PC-9 (cell line): ENCODE measurements at places on chromosomes 2 and 18. TPM values are rescaled to one million over a fixed set of nuclear protein-coding genes. Genes with fewer than 3 reads are reported as not detected.

DNA sequence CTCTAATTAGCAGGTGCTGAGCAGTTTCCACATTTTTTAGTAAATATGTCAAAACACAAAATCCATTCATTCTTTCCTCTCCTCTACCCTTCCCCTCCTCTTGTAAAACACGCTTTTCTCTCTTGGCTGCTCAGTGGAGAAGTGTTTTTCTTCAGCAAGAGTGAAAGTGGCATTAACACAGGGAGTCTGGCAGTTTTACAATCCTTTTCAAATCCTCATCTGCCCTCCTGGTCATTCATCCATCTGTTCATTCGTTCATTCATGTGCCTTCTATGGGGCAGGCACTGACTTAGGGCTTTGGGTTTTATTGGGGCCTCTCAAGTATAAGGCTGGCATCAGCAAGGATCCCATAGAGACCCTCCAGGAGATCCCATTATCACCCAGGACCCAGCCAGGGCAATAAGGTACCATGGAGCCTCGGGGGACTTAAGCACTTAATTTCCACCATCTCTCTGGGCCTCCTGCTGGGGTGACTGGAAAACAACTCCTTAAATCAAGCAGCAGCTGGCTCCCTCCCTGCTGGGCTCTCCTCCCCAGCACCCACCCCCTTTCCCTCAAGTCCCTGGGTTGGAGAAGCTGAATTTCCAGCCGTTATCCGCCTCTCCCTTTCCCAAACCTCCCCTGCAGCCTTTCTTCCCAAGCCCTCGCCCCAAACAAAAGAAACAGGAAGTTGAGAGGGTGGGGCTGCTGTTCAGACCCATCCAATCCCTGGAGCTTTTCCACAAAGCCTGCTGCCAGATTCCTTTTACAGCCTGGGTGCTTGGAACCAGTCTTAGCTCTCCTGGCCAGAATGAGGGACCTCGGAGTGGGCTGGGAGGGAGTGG is 32.6 kb downstream of the MARCHF4 start:
- no peak for DNase-seq
- H3K4me1 ChIP-seq = no peaks in the 10 kb centered on the region
- no peaks in the 10 kb centered on the region for H3K27me3 ChIP-seq
- H3K4me3 ChIP-seq = no peak overlapping the region

DNA sequence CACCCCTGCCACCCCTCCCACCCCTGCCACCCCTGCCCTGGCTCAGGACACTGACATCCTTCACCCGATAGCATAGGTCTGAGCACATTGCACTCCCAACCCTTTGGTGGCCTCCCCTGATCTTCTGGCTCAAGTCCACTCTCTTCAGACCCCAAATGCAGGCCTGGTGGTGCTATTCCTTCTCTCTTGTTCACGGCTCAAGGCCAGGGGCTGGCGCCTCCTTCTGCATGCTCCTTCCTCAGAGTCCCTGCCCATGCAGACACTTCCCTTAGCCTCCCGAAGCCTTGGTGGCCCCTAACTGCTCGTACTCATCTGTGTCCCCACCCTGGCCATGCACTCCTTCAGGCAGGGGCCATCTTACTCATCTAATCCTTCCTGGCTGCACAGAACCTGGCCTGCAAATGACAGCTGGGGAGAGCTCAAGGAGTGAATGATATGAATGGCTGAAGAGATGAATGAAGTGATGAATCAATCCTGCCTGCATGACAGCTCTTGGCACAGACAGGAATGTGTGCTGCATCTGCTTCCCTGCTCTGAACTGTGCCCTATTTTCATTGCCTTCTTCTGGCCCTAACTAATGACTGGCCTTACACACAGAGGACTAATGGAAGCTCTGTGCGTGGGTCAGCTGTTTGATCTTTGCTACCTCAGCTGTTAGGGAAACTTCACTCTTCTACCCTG is 290.8 kb downstream of the DYSF start:
- H3K36me3 ChIP-seq = no peaks in the 10 kb centered on the region
- no peak for DNase-seq
- H3K4me1 ChIP-seq = peaks cover 84% of the 10 kb centered on the region
- no peak overlapping the region for H3K4me3 ChIP-seq

GRCh38 chr2:60641811-60642788 is 88.6 kb upstream of the BCL11A start:
- H3K36me3 ChIP-seq = no peaks in the 10 kb centered on the region
- DNase-seq = no peak
- H3K4me1 ChIP-seq = no peaks in the 10 kb centered on the region
- H3K27ac ChIP-seq = no peak overlapping the region

GRCh38 chr2:238591732-238592131 is 165.0 kb downstream of the ASB1 start:
- H3K4me3 ChIP-seq = no peak overlapping the region
- peaks cover 67% of the 10 kb centered on the region for H3K27me3 ChIP-seq
- peaks cover 2% of the 10 kb centered on the region; the same call in 1 of the 2 replicates for H3K4me1 ChIP-seq
- no peaks in the 10 kb centered on the region for H3K36me3 ChIP-seq

- DNase-seq = no peak
- no peaks in the 10 kb centered on the region for H3K36me3 ChIP-seq
- no peak overlapping the region for H3K4me3 ChIP-seq
- peaks cover 68% of the 10 kb centered on the region for H3K27me3 ChIP-seq
- H3K4me1 ChIP-seq = no peaks in the 10 kb centered on the region
Observed at GRCh38 chr2:241949736-241950412, 80.3 kb downstream of the RTP5 start.

- no peaks in the 10 kb centered on the region for H3K4me1 ChIP-seq
- no peak for DNase-seq
- no peaks in the 10 kb centered on the region for H3K36me3 ChIP-seq
- H3K27me3 ChIP-seq = no peaks in the 10 kb centered on the region
Observed at GRCh38 chr2:105309147-105309545, 20.4 kb downstream of the TGFBRAP1 start.

DNA sequence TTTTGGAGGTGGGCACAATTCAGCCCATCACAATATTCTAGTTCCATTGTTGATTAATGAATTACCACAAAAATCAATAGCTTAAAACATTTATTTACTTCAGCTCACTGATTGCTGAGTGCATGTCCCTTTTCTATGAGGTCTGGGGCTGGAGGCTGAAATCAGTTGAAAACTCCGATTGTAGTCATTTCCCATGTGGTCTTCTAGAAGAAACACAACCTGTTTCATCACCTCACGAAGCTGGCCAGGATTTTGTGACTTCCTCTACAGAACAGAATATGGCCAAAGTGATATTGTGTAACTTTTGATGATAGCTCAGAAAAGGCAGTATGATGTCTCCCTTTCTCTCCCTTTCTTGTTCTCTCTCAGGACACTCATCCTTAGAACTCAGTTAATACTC is 44.1 kb upstream of the CYRIA start:
- no peak for DNase-seq
- H3K4me3 ChIP-seq = no peak overlapping the region
- H3K4me1 ChIP-seq = no peaks in the 10 kb centered on the region
- H3K36me3 ChIP-seq = no peaks in the 10 kb centered on the region
- H3K27ac ChIP-seq = no peak overlapping the region

DNA sequence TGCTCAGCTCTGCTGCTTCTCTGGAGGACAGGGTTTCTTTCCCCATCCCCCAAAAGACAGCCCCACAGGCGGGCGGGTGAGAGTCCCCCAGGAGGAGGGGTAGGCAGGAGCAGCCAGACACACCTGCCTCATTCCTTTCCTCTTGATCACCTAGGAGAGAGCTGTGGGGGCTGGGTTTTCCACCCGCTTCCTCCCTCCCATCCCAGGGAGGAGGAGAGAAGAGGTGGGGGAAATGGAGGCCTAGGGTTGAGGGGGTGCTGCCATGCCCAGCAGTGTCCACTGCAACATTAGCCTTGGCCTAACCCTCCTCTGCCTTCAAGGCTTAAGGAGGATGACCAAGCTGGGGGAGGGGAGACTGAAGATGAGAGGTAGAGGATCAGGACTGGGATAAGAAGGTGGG is 14.7 kb downstream of the WNT10A start:
- H3K36me3 ChIP-seq = no peaks in the 10 kb centered on the region
- H3K4me3 ChIP-seq = peak overlapping the region; percentile 59; the same call in 1 of the 2 replicates
- H3K27ac ChIP-seq = peak overlapping the region; percentile 87
- H3K27me3 ChIP-seq = no peaks in the 10 kb centered on the region

DNA sequence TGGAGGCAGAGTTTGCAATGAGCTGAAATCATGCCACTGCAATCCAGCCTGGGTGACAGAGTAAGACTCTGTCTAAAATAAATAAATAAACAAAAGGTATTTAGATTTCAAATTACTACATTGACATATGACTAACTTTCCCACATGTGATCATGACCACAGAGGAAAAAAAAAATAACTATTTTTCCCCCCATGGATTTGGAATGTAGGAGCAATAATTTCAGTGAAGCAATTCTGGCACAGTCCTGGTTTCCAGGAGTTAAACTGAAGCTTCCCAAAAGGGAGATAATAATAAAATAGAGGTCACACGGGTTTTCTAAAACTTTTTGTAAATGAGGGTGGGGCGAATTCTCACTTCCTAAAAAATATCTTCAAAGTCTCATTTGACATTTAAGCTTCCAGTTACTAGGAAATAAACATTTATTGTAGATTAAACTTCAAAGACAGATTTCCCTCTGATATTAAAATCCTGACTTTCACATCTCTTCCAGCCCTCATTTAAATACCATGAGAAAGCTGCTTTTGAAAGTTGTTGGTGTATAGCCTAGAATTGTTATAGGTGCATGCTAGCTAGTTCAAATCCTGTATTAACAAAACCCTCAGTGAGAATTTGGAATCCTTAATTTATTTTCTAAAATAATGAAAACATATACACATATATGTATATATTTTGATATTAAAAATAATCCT is 20.7 kb downstream of the SLC19A3 start:
- H3K36me3 ChIP-seq = no peaks in the 10 kb centered on the region
- peaks cover 7% of the 10 kb centered on the region for H3K4me1 ChIP-seq
- no peaks in the 10 kb centered on the region for H3K27me3 ChIP-seq
- H3K27ac ChIP-seq = no peak overlapping the region
- H3K4me3 ChIP-seq = no peak overlapping the region

DNA sequence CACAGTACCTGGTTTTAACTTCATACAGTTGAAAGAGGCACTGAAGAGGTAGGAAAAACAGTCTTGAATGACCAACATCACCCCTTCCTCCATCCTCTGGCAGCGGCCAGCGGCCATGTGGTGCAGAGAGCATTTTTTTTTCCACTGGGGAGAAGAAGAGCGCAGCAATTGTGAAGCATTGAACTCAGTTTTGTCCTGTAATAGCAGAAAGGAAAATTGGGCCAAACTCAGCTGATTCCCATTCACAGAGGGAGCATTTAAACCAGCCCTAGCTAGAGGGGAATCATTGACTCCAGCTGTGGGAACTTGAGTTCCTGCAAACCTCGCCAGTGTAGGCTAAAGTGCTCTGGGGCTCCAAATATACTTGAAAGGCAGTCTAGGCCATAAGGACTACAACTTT is 316.6 kb upstream of the CHST9 start:
- no peaks in the 10 kb centered on the region for H3K27me3 ChIP-seq
- H3K4me1 ChIP-seq = no peaks in the 10 kb centered on the region
- H3K27ac ChIP-seq = no peak overlapping the region
- DNase-seq = no peak
- H3K36me3 ChIP-seq = no peaks in the 10 kb centered on the region

- H3K36me3 ChIP-seq = peaks cover 43% of the 10 kb centered on the region
- DNase-seq = peak; percentile 23
- no peaks in the 10 kb centered on the region for H3K4me1 ChIP-seq
Observed at GRCh38 chr2:231800493-231801091, 14.3 kb downstream of the COPS7B start.

GRCh38 chr2:167504695-167505094 is 616.4 kb downstream of the XIRP2 start:
- H3K4me1 ChIP-seq = no peaks in the 10 kb centered on the region
- DNase-seq = no peak
- H3K36me3 ChIP-seq = no peaks in the 10 kb centered on the region
- no peaks in the 10 kb centered on the region for H3K27me3 ChIP-seq

DNA sequence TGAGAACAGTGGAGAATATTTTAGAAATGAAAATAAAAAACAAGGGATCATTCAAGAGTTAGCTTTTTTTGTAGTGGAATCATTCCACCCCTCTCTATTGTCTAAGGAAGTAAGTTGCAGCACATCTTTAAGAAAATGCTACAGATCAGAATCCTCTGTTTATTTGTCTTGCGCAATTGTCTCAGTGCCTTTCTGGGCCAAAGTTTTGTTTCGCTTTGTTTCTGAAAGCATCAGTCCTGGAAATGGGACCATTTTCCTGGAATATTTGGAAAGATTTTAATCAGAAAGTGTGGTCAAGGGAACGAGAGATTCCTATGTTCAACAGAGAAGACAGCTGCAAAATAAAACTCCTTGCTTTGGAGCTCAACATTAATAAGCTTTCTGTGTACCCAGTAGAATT is 74.0 kb downstream of the NRXN1 start:
- no peak overlapping the region for H3K27ac ChIP-seq
- no peak for DNase-seq
- no peaks in the 10 kb centered on the region for H3K4me1 ChIP-seq
- no peak overlapping the region for H3K4me3 ChIP-seq
- H3K36me3 ChIP-seq = no peaks in the 10 kb centered on the region

DNA sequence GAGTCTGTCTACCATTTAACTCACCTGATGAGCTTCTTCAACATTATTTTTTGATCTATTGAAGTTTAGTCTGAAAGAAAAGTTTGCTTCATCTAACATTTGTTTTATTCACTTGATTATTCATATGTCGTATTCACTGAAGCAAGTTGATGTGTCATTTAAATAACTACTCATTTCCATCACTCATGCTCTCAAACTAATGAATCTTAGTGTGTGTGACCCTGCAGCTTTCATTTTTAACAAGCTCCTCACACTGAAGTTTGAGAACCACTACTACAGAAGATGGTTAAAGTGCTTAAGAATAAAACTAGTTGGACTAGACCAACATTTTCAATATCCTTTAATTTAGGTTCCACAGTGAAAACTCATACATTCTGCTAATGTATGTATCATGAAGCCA is 1.8 kb upstream of the ABI2 start:
- no peaks in the 10 kb centered on the region for H3K27me3 ChIP-seq
- no peak for DNase-seq
- peaks cover 17% of the 10 kb centered on the region for H3K4me1 ChIP-seq
- no peaks in the 10 kb centered on the region for H3K36me3 ChIP-seq

- H3K27ac ChIP-seq = no peak overlapping the region
- H3K36me3 ChIP-seq = no peaks in the 10 kb centered on the region
- no peak overlapping the region for H3K4me3 ChIP-seq
- no peaks in the 10 kb centered on the region for H3K27me3 ChIP-seq
- no peak for DNase-seq
Observed at GRCh38 chr18:65336411-65336810, 414.4 kb upstream of the CDH7 start.

- H3K4me3 ChIP-seq = no peak overlapping the region
- H3K36me3 ChIP-seq = no peaks in the 10 kb centered on the region
- peaks cover 15% of the 10 kb centered on the region for H3K4me1 ChIP-seq
- H3K27me3 ChIP-seq = no peaks in the 10 kb centered on the region
Observed at GRCh38 chr2:223232285-223232684, 180.3 kb downstream of the KCNE4 start.

Gene EFEMP1
- 61.3 and 86.3 TPM in 2 replicates for total RNA-seq

Gene CNTNAP5
- not detected in 2 replicates for total RNA-seq

Gene IL1B
- 1.4 TPM in 2 replicates for total RNA-seq

Gene PRSS56
- total RNA-seq = not detected in 2 replicates
